Nucleus accumbens (tissue), 56 donors: ENCODE measurements at places on chromosomes 3 and 15.

DNA sequence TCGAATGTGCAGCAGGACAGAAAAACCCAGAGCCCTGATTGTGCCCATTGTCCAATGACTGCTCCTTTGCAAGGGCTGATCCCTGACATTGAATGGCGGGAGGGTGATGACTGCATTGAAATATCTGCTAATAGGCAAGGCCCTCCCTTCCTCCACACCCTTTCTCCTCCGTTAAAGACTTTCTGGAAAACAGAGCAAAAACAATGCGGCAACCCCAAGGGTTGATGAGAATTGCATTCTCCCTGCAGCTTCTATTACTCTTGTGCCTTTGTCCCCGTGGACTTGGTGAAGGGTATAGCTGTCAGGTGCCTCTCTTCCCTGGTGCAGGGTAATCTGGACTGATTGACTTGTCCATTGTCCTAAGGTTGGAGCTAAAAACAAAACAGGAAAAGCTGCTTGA lies 71.8 kb downstream of the THSD4 start:
- DNase-seq = no peak

- DNase-seq = no peak
Measured at GRCh38 chr15:53549697-53550305, 209.7 kb downstream of the WDR72 start.

GRCh38 chr3:43043071-43043766 lies 62.7 kb downstream of the POMGNT2 start:
- no peak for DNase-seq

DNA sequence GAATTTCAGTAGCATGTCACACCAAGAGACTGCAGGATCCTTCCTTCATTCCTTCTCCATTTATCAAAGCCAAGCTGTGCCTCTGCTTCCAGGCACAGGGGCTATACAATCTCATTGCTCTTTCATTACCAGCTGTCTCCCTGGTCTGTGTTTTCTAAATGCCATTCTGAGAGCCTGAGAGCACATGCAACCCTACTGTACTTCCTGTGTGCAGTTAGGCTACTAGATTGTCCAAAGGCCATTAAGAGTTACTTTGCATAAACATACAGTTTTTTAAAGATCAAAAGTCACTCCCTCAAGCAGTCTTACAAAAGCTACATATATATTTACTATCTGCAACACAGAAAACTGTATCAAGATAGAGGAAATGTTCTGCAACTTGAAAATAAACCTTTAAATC lies 110.1 kb downstream of the CFAP44 start:
- DNase-seq = no peak

GRCh38 chr3:111870620-111871019 lies 11.6 kb downstream of the PHLDB2 start:
- DNase-seq = no peak

- no peak for DNase-seq
Measured at GRCh38 chr15:66588971-66589370, 23.2 kb upstream of the LCTL start.

GRCh38 chr15:65339416-65339815 lies 34.9 kb downstream of the RNU5B-1 start:
- no peak for DNase-seq
